ENCODE measurements at places on chromosomes 13 and 19. TPM values are rescaled to one million over a fixed set of nuclear protein-coding genes. Genes with fewer than 3 reads are reported as not detected.

Gene SPRED3
- total RNA-seq: 1.6 TPM

Gene FRY
- 76.6 TPM for total RNA-seq

Gene SULT2A1
- not detected for total RNA-seq

Gene JUNB
- 174 TPM for total RNA-seq

Gene RTBDN
- total RNA-seq: not detected

GRCh38 chr13:99015606-99016490 is 38.0 kb upstream of the DOCK9 start:
- H3K4me3 ChIP-seq: no peak overlapping the region
- DNase-seq: no peak
- H3K4me1 ChIP-seq: peaks cover 19% of the 10 kb centered on the region
- no peaks in the 10 kb centered on the region for H3K27me3 ChIP-seq

GRCh38 chr13:48295271-48295670 is 8.3 kb upstream of the RB1 start:
- no peaks in the 10 kb centered on the region for H3K36me3 ChIP-seq
- H3K4me3 ChIP-seq: no peak overlapping the region
- H3K4me1 ChIP-seq: no peaks in the 10 kb centered on the region
- no peak overlapping the region for H3K27ac ChIP-seq
- DNase-seq: no peak

DNA sequence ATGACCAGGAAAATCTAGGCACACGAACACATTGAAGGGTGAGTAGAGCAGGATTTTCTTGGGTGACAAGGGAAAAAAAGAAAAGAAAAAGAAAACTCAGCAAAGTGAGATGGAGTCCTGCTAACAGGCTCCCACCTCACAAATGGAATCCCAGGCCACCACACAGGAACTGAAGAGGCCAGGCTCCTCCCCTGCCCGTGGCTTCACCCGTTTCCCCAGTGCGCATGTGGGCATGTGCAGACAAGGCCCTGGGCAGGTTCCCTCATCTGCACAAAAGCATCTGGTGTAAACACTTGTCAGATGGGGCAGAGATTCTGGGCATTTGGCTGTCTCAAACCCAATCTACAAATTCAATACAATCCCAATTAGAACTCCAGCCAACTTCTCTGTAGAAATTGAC is 24.5 kb downstream of the CFAP97D2 start:
- no peak for DNase-seq
- H3K4me1 ChIP-seq: no peaks in the 10 kb centered on the region
- peaks cover 18% of the 10 kb centered on the region for H3K27me3 ChIP-seq
- H3K36me3 ChIP-seq: no peaks in the 10 kb centered on the region
- H3K27ac ChIP-seq: no peak overlapping the region
- no peak overlapping the region for H3K4me3 ChIP-seq

DNA sequence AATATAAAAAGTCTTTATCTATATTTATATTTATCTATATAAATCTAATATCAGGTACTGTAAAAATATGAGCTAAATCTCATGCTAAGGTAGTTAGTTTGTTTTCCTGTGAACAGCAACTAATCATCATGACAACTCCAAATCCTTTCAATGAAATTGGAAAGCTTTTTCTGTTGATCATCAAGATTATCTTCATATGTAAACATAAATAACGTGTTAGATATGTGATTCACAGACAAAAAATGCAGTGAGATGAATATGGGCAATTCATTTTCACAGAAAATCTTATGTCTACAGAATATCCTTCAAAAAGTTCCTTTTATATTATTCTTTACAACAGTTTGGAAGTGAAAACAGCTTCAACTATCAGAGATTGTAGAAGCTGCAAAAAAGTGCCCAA is 41.7 kb upstream of the EEF1AKMT1 start:
- H3K4me1 ChIP-seq: peaks cover 12% of the 10 kb centered on the region
- no peak overlapping the region for H3K4me3 ChIP-seq
- peak overlapping the region; percentile 75 for H3K27ac ChIP-seq
- DNase-seq: no peak

- no peaks in the 10 kb centered on the region for H3K36me3 ChIP-seq
- no peak overlapping the region for H3K27ac ChIP-seq
These were observed 371.3 kb downstream of the COG6 start for GRCh38 chr13:40026741-40027140.

DNA sequence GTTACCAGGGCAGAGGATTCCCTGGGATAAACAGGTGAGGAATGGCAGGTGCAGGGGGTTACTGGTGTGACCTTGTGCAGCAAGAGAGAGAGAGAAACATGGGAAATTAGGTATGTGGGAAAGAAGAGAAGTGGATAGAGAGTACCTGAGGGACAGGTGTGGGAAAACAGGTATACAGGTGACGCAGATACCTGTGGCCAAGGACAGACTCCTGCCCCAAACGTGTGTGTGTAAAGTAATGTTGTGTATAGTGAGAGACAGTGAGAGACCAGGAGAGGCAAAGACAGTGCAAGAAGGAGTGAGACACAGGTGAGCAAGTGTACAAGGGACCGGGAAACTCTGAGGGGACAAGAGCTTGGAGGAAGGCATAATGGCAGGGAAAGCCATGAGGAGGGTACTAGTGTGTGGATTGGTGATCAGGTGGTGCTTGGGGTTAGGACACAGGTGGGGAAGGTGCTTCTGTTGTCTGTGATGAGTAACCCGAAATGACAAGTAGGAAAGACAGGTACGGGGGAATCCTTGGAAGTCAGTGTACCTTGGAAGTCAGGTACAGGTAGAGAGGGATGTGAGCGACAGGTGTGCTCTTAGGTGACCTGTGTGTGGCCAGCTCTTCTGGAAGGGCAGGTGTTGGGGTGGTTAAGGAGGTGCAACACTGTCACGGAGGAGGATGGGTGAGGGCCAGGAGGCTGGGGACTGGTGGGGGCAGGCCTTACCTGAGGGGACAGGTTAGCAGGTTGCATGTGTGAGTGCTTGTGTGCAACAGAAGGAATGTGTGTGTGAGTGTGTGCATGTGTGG is 2.8 kb downstream of the ERFL start:
- peaks cover 12% of the 10 kb centered on the region for H3K4me1 ChIP-seq
- no peak overlapping the region for H3K4me3 ChIP-seq
- H3K36me3 ChIP-seq: no peaks in the 10 kb centered on the region
- no peak overlapping the region for H3K27ac ChIP-seq
- H3K27me3 ChIP-seq: peaks cover 77% of the 10 kb centered on the region

DNA sequence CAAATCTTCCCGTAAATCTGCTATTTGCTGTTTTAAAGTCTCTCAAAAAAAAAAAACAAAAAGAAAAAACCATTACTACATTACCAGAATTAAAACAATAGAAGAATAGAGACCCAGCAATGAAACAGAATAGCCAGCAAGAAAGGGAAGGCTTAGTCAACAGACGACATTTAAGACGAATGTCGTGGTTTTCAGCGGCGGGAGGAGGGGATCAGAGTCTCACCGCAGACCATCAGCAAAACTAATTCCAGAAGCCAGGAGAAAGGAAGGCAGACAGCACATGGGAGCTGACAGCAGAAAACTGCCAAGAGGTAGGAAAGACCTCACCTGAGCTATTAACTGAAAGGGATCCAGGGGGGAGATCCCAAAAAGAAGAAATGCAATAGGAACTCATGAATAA is 128.9 kb downstream of the RNF17 start:
- no peak for DNase-seq
- no peak overlapping the region for H3K27ac ChIP-seq
- H3K27me3 ChIP-seq: no peaks in the 10 kb centered on the region
- H3K4me1 ChIP-seq: no peaks in the 10 kb centered on the region

GRCh38 chr19:39224910-39225309 is 19.9 kb downstream of the IFNL3 start:
- no peak overlapping the region for H3K27ac ChIP-seq
- no peaks in the 10 kb centered on the region for H3K36me3 ChIP-seq
- peaks cover 21% of the 10 kb centered on the region for H3K27me3 ChIP-seq
- DNase-seq: no peak

DNA sequence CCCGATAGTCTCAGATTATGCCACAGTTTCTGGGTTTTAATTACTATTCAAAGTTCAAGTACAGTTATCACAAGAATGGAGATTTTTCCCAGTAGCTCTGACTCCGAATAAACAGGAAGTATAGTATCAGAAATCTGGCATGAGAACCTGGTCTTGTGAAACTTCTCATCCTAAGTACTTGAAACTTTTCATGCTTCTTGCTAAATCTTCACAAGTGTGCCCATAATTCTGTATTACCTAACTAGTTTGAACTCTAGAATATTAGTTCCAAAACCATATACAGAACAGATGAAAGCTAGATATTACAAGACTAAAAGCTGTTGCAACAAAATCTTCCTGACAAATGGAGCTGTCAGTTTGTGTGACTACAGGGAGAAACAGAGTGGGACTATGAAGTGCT is 70.5 kb upstream of the CSNK1A1L start:
- no peak for DNase-seq
- no peaks in the 10 kb centered on the region for H3K27me3 ChIP-seq
- H3K36me3 ChIP-seq: no peaks in the 10 kb centered on the region
- H3K4me3 ChIP-seq: no peak overlapping the region
- H3K4me1 ChIP-seq: no peaks in the 10 kb centered on the region
- H3K27ac ChIP-seq: no peak overlapping the region

Measured in upper lobe of right lung (tissue), 1 donor.